ENCODE measurements at places on chromosomes 16 and 17.

- peak; percentile 23 for DNase-seq
These were observed 3.1 kb downstream of the CDC6 start for GRCh38 chr17:40290629-40291280.

- DNase-seq = no peak
These were observed 1.3 kb upstream of the RDM1 start for GRCh38 chr17:35931794-35932425.

DNA sequence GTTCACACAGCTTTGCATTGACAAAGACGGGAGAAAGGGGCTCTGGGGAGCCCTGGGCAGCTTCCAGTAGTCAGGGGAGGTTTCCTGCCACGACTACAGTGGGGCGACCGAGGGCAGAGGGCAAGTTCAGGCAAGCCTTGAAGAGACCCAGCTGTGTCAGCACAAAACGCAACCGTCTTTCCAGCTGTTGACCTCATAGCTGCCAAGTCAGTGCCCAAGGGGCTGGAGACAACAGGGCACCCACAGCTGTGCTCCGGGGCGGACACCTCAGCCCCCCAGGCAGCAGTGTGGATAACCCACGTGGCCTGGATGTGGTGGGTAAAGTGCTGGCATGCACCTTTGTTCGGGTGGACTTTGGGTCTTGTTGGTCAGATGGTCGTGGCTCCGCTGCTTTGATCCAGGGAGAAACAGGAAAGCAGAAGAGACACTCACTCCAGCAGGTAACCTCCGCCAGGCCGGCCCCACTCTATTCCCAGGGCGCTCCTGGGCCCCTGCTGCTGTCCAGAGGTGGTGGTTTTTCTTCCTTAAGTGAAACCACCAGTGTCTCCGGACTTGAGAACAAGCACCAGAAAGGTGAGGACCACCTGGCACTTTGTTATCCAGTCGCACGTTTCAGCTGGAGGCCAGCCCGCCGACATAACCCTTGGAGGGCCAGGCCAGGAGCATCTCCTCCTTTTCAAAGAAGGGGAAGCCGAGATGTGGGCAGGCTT lies 17.6 kb upstream of the CBX2 start:
- no peak for DNase-seq

DNA sequence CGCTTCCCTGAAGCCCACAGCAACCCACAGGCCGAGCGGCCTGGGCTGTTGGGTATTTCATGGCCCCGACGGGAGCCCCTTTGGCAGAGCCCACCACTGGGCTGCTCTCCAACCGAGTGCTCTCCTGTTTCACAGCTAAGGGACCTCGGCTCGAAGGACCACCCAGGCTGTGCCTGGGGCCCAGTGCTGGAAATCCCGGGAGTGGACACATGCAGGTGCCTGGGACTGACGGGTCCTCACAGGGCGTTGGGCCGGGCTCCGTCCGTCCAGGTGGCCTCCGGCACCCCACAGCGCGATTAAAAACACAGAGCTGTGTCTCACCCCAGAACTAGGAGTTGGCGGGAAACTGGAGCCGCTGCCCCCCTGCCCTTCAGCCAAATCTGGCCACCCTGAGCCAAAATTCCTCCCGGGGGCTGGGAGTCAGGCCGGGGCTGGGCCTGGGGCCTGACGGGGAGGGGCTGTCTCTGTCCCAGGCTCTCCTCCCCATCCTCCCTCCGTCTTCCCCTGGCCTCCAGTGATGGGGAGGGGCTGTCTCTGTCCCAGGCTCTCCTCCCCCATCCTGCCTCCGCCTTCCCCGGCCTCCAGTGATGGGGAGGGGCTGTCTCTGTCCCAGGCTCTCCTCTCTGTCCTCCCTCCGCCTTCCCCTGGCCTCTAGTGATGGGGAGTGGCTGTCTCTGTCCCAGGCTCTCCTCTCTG lies 14.1 kb downstream of the UTS2R start:
- no peak for DNase-seq

DNA sequence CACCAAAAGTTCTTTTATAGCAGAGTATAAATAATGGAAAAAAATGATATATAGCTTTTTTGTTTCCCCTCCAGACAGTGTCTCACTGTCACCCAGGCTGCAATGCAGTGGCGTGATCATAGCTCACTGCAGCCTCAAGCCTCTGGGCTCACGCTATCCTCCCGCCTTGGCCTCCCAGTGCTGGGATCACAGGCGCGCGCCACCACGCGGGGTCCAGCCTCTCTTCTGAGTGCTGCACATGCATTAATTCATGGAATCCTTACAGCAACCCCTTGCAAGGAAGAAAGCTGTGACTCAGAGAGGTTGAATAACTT lies 18.0 kb upstream of the ZNF629 start:
- DNase-seq = peak; percentile 56

DNA sequence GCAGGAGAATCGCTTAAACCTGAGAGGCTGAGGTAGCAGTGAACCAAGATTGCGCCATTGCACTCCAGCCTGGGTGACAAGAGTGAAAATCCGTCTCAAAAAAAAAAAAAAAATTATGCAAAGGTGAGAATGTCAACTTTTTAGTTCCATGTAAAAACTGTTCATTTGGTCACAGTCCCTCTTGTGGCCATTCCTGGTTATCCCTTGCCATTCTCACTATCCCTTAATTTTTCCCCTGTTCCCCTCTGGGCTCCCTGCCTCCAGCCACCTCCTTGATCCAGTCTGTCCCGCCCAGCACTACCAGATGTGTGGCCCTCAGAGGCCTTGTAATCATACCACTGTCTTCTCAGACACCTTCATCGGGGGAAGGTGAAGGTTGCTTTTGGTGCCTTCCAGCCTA lies 23.4 kb downstream of the DCAF7 start:
- DNase-seq = no peak

- no peak for DNase-seq
These were observed 3.2 kb downstream of the ZSCAN10 start for GRCh38 chr16:3095869-3096268.

- no peak for DNase-seq
These were observed 81.6 kb downstream of the ARHGAP23 start for GRCh38 chr17:38509772-38510420.

GRCh38 chr17:33086041-33086440 lies 94.4 kb downstream of the SPACA3 start:
- DNase-seq = no peak

- no peak for DNase-seq
These were observed 4.7 kb downstream of the IL17C start for GRCh38 chr16:88642881-88643643.

DNA sequence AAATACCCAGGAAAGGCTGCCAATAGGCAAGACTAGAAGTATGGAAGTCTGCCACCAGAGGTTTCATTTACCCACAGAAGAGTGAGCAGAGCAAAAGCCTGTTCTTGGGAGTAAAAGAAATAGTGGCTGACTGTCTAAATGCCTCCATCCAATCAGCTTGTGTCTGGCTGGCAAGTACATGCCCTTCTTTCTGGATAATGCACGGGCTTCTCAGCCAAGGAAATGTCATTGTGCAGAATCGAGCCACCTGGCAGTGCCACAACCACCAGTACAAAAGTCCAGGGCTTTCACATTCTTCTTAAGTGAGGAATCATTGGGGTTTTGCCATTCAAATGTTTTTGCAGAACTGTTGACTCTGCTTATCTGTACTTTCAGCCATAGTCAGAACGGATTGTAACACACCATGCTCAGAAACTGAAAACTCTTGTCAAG lies 10.1 kb upstream of the ERCC4 start:
- DNase-seq = peak; percentile 15

- DNase-seq = no peak
These were observed 59.5 kb upstream of the LHX1 start for GRCh38 chr17:36877771-36878170.

GRCh38 chr16:68460067-68460466 lies 11.8 kb upstream of the SMPD3 start:
- DNase-seq = no peak

- DNase-seq = no peak
These were observed 110.7 kb downstream of the HS3ST3A1 start for GRCh38 chr17:13490906-13491482.

GRCh38 chr17:14510136-14510535 lies 209.3 kb downstream of the HS3ST3B1 start:
- DNase-seq = no peak

- DNase-seq = no peak
These were observed 10.8 kb upstream of the ZNF629 start for GRCh38 chr16:30797670-30798309.

GRCh38 chr17:28225867-28226266 lies 93.1 kb upstream of the TMEM97 start:
- DNase-seq = no peak

DNA sequence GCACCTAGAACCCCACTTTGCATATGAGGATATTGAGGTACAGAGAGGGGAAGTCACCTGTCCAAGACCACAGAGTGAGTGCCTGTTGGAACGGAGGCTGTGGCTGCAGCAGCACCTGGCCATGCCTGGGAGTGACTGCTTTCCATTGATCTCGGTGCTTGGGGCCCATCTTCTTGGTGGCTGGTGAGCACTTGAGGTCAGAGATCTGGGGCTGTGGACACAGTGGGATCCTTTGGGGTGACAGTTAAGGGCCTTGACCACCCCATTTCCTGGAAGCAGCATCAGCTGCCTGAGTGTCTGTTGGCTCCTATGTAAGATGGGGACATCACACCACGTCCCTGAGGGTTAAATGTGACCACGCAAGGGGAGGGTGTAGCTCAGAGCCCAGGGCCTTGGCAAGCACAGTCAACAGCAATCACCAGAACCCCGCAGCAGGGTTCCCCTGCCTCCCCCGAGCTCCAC lies 111.7 kb downstream of the IRF8 start:
- no peak for DNase-seq

DNA sequence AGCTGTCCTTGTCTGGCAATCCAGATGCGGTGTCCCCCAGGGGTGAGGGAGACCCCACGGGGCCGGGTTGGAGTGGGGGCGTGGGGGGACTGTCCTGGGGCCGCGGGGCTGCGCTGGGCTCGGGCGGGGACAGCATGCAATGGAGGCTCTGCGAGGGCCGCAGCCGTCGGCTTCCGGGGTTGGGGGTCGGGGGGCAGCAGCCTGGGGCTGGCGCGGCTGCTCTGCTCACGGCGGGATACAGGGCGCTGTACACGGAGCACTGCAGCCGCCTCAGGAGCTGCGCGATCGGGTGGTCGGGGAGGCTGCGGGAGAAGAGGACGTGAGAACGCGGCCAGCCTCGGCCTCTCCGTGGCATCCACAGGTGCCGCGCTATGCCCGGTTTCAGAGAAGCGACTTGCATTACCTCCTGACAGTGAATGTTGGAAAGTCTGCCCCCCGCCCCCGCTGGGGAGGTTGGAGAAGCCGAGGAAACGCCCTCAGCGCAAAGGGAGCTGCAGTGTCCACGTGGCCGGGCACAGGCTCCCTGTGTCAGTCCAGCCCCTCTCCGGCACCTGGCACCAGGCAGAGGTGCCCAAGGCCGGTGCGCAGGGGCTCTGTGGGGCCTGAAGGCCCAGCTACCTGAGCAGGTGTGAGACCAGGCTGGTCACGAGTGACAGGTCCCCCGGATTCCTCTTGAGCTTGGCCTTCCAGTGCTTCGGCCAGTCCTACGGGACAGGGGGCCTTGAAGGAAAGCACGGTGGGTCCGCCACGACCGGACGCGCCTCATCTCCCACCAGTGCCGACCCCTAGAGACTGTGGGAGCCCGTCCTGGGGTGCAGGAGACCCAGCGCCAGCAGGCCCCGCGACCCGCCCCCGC lies 9.4 kb upstream of the SPATA2L start:
- DNase-seq = no peak
